ENCODE measurements at places on chromosomes 1 and 21.

DNA sequence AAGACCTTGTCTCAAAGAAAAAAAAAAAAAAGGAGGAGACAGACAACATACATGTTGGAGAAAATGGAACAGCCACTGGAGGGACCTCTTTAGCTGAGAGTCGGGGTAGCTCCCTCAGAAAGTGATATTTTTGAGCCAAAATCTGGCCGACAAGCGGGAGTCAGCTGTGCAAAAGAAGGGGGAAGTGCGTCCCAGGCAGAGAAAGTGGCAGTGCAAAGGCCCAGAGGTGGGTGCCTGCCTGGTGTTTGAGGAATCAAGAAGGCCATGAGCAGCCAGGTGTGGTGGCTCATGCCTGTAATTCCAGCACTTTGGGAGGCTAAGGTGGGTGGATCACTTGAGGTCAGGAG lies 6.1 kb upstream of the CROCC start:
- H3K27ac ChIP-seq = no peak overlapping the region
- peaks cover 14% of the 10 kb centered on the region for H3K4me1 ChIP-seq
- DNase-seq = no peak
- H3K36me3 ChIP-seq = no peaks in the 10 kb centered on the region
- no peak overlapping the region for H3K4me3 ChIP-seq

- H3K27me3 ChIP-seq = no peaks in the 10 kb centered on the region
- H3K4me3 ChIP-seq = no peak overlapping the region
- no peaks in the 10 kb centered on the region for H3K36me3 ChIP-seq
- DNase-seq = no peak
- peaks cover 9% of the 10 kb centered on the region for H3K4me1 ChIP-seq
- no peak overlapping the region for H3K27ac ChIP-seq
These were observed 4.9 kb downstream of the MACO1 start for GRCh38 chr1:25435397-25436108.

DNA sequence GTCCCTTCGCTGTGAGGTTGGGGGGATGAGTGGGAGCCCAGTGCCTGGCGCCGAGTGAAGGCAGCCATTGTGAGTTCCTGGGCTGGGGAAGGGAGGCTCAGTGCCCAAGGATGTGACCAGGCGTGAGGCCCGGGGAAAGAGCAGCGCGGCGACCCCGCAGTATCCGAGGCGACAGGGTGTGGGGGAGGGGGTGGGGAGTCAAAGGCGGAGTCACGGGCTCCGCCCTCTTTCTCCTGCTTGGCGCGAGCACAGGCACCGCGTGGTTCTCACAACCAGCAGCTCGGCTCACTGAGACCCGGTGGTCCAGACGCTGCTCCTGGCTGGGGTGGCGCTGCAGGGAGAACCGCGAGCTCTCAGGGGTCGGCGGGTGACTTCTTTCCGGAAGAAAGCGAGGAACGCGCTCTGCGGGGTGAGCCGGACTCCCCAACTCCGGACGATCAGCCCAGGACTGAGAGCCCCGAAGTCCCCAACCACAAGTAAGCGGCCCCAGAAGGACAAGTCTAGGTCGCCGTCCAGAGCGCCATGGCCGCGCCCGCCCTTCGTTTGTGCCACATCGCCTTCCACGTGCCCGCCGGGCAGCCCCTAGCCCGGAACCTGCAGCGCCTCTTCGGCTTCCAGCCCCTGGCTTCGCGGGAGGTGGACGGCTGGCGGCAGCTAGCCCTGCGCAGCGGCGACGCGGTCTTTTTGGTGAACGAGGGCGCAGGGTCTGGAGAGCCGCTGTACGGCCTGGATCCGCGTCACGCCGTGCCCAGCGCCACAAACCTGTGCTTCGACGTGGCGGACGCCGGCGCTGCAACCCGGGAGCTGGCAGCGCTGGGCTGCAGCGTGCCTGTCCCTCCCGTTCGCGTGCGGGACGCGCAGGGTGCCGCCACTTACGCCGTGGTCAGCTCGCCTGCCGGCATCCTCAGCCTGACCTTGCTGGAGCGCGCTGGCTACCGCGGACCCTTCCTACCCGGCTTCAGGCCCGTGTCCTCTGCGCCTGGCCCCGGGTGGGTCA lies at the start of gene HPDL:
HPDL (plus strand) TSS at position 269 of the 997 bp plus-strand sequence; CDS start at position 523, 254 bp downstream.
- no peak within 1 kb of the TSS for H3K27ac ChIP-seq
- no peaks in the 10 kb centered on the region for H3K27me3 ChIP-seq
- DNase-seq = peak; percentile 74
- no peaks in the 10 kb centered on the region for H3K36me3 ChIP-seq

- no peak for DNase-seq
- no peaks in the 10 kb centered on the region for H3K4me1 ChIP-seq
- no peak overlapping the region for H3K27ac ChIP-seq
- H3K36me3 ChIP-seq = no peaks in the 10 kb centered on the region
- H3K4me3 ChIP-seq = no peak overlapping the region
These were observed 12.4 kb upstream of the GBP3 start for GRCh38 chr1:89035080-89035479.
